ENCODE measurements at places on chromosomes 16 and 17. TPM values are rescaled to one million over a fixed set of nuclear protein-coding genes. Genes with fewer than 3 reads are reported as not detected.
A peak's percentile ranks its signal among the peaks of the same experiment; 100 is the strongest.

Gene SEZ6L2
- total RNA-seq, result 4.9 TPM

Gene G6PC3
- 22.9 TPM for total RNA-seq

Gene SLC12A3
- total RNA-seq, result not detected

Gene ATF7IP2
- 14.6 TPM for total RNA-seq

DNA sequence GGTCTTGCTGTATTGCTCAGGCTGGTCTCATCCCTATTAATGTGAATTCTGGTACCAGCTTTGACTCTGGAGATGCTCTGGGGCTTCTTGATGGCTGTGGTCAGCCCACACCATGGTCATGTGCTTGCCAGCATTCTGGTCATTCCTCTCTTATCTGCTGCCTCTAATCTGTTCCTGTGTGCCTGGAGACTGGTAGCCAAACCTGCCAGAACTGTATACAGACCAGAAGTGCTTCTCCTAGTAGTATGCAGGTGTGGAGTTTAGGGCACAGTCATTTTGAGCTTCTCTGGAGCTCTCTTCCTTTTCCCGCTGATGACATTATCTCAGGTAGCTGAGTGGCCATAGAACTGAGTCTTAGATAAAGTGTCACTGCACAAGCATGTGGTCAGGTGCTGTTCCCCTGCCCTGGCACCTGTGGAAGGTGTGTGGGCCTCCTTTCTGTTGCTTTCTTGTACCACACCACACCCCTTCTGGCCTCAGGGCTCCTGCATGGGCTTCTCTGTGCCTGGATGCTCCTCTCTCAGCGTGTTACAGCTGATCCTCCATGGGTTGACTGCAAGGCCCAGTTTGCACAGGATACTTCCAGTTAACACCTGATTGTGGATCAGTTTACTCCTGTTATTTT is 162.7 kb downstream of the SPECC1 start:
- peak; percentile 47 for DNase-seq

DNA sequence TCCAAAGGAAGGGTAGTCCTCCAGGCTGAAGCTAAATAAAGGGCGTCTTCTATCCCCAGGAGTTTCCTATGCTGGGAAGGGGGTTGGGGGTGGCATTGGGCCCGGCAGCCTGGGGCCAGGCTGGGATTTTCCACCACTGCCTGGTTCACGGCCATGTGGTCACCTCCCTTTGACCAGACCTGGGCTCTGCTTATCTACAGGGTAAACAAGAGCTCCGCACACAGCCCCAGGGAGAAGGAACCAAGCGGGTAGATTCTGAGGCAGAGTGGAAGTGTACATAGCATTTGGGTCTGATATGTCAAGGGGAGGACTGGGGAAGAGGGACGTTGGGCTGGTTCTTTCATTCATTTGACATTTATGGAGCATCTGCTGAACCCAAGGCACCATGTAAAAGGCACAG is 27.2 kb upstream of the TMEM220 start:
- no peak for DNase-seq

DNA sequence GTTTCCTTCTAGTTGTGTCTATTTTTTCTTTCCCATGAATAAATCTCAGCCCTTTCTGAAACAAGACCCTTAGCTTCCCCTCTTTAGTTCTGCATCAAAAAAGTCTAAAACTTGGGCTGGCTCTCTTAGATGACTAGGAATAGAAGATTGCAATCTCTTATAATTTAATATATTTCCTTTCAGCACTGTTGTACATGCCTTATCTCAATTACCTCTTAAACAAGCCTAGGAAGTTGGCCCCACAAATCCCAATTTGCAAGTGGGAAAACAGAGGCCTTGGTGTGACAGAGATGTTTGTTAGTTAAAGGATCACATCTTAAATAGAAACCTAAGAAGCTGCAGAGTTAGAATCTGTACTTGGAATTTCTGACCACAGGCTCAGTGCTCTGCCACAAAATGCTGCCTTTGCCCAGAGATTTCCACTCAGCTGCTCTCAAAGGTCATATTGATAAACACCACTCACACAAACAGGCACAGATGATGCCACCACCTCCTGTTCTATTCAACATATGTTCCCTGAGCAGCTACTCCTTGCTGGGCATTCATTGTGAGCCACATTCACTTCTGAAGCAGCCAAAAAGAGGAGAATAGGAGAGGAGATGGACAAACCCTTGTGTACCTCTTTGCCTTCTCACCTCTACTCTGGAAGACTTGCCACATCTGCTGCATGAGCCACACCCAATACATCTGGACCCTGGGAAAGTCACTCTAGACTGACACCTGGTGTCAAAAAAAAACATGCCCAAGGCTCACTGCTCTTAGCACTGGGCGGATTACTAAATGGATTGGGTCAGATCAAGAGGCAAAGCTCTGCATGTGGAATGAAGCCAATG is 5.5 kb downstream of the CCDC182 start:
- DNase-seq, result peak; percentile 28

DNA sequence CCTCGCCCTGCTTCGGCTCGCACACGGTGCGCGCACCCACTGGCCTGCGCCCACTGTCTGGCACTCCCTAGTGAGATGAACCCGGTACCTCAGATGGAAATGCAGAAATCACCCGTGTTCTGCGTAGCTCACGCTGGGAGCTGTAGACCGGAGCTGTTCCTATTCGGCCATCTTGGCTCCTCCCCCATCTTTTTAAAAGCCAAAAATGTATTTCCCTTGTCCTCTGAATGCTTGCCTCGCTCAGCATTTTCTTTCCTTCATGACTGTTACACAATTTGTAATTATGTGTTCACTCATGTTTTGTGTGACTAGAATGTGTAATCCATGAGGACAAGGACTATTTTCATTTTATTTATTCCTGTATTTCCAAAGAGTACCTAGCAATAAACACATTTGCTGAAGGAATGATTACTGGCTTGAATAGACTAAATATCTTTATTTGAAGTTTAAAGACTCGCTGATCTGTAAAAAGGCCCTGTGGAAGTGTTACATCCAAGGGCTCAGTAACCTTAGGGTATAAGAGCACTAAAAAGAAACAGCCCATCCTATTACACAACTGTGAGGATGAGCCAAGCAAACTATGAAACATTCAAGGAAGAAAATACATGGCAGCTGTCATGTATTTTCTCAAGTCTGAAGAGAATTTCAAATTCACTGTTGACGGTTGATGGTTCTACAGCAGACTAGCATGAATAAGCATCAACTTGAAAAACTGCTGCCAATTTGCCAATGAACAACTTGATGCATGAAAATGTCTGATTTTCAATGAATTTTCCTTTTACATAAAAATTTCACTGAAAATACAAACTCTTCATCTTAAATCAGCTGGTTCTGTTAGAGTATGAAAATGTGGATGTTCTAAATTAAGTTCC is 192.6 kb downstream of the MYO1D start:
- no peak for DNase-seq

Data from RPMI7951 (cell line).